ENCODE measurements at places on chromosomes 5 and 9. TPM values are rescaled to one million over a fixed set of nuclear protein-coding genes. Genes with fewer than 3 reads are reported as not detected.

- no peak for DNase-seq
Measured at GRCh38 chr5:71825992-71826391, 106.9 kb downstream of the CARTPT start.

Gene ALDH1A1
- 168 TPM for polyA plus RNA-seq

Gene JAKMIP2
- 0.93 TPM for polyA plus RNA-seq

Gene TMEM215
- polyA plus RNA-seq, result not detected

Gene GMCL2
- not detected for polyA plus RNA-seq

DNA sequence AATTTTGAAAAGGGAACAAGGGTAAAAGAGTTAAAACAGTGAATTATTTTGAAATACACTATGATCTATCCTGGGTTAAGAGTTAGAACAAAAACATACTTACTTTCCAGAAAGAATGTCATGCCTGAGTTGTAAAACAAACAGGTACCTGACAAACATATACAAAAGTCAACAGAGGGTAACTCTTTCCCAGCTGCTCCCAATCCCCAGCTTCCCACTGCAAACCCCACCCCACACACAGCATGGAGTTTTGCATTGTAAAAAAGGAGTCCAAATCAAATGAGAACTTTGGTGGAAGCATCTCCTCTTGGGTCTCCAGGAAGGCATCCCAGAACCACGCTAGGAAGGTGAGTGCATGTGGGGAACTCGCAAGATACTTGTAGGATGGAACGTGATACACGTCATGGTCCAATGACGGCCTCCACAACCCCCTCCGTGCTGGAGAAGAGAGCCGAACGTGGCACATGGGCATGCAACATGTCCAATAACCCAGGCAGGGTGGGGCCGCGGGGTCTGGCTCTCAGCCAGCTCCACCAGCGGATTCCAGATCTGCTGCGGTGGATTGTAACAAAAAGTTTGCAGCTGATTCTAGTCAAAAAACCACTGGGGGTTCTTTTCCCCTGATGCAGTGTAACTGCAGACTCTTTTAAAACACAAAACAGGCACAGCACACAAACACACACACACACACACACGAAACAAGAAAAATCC is 55.8 kb downstream of the EPB41L4B start:
- no peak for DNase-seq

- no peak for DNase-seq
Measured at GRCh38 chr5:66519626-66520025, 76.6 kb upstream of the MAST4 start.

- peak; percentile 49 for DNase-seq
Measured at GRCh38 chr9:78325343-78325742, 28.4 kb downstream of the PSAT1 start.

DNA sequence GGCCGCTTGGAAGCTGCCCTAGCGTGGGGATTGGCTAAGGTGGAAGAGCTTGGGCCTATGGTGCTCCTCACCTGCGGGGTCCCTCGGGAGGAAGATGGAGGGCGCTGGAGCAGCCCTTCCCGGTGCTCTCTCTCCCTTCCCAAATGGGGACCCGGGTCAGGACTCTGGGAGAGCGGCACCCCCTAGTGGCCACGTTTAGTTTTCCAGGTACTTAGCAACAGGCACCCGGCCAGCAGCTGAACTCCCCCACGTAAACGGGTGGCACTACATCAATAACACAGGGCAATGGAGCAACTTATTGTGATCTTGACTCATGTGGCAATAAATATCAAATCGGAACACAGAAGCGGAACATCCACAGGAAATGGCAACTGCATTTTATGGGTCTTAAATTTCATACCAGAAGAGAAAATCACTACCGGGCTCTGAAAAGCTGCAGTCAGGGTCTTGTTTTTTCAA is 316.6 kb downstream of the AGTPBP1 start:
- DNase-seq, result peak; percentile 64

- no peak for DNase-seq
Measured at GRCh38 chr5:72160329-72160728, 53.1 kb downstream of the MAP1B start.

DNA sequence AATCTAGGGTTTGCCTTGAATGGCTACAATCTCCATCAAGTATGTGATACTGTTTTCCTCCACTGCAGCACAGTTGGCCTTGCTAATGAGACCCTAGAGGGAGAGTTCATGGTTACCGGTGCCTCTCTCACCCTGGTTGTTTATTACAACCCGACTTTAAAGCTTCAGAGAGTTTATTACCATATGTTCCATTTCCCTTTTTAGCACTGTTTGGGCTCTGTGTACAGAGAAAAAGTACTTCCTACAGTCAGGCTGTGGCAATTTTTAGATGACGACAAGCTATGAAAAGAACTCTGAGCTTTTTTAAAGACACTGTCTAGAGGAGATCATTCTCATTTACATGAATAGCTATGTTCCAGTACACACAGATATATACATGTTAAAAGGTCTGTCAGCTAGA is 48.8 kb upstream of the PLCXD3 start:
- DNase-seq, result no peak

Gene HMMR
- polyA plus RNA-seq, result 1.7 TPM

GRCh38 chr5:74963407-74963806 is 89.0 kb downstream of the GCNT4 start:
- DNase-seq, result no peak

DNA sequence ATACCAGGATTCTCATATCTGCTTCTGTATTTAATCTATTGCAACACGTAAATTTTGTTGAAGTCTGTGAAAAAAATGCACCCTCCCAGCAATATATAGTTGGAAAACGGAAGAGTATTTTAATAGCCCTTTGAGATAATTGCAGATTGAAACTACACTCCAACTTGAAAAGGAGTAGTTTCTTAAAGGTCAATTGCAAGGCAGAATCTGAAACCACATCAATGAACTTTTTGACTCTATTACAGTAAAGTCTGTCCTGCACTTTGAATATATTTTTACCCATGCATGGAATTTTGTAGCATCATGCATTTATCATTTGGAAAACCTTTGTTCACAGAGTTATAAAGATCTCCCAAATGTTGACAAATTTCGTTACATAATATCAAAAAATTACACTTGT is 311.6 kb upstream of the NREP start:
- no peak for DNase-seq

DNA sequence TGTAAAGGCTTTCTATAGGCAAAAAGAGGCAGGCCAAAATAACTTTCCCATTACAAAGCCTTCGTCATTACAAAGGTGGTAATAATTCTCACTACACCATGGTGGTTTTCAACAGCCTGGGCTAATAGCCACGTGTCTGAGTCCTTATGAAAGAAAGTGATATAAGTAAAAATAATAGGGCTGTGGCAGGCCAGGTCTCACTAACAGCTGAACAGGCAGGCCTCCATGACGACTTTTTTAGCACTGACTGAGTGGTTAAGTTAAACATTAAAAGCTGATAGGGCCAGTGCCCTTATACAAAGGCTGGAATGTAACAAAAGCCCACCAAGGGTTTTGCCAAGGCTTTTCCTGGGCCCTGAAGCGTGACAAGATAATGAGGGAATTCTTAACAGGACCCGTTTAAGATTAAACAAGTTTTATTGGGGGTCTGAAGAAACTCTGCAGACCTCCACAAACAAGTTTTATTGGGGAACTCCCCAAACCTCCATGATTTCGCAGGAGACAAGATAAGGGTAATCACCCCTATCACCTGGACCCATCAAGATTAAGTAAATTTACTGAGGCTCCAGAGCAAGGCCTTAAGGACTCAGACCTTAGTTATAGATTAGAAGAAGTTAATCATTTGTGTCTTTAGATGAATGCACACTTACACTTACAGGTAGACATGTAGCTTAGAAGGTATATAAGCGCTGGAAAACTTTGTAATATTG is 412.9 kb downstream of the CHSY3 start:
- peak; percentile 23 for DNase-seq

Gene TSLP
- 1.1 TPM for polyA plus RNA-seq

- no peak for DNase-seq
Measured at GRCh38 chr5:121396716-121397115, 455.0 kb upstream of the FTMT start.

DNA sequence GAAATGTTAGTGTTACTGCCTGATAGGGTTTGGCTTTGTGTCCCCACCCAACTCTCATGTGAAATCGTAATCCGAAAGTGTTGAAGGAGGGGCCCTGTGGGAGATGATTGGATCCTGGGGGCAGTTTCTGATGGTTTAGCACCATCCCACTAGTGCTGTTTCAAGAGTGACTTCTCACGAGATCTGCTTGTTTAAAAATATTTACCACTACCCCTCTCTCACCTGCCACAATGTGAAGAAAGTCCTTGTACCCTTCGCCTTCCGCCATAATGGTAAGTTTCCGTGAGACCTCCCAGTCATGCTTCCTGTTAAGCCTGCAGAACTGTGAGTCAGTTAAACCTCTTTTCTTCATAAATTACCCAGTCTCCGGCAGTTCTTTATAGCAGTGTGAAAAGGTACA is 2.6 kb upstream of the RFX3 start:
- DNase-seq, result no peak

DNA sequence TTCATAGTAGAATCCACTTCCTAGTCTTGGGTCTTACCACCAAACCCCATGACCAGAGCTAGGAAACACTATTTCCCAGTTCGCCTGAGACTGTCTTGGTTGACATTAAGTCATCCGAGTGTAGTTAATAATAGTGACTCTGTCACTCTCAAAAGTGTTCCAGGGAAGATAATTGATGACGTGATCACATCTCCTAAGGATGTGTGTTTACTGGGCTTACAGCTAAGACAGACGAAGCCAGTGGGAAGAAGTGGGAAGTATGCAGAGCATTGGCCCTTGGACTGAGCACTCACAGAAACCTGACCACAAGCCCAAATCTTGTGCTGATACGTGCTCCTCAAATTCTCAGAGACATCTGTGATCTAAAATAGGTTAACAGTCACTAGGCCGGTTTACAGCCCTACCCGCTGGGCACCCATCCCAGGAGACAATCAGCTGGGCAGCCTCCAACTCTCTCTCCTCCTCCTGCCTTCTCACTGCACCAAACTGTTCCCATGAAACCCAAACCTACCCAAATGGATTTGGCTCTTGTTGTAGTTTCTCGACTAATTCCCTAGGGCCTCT is 316.6 kb downstream of the TLE1 start:
- no peak for DNase-seq

DNA sequence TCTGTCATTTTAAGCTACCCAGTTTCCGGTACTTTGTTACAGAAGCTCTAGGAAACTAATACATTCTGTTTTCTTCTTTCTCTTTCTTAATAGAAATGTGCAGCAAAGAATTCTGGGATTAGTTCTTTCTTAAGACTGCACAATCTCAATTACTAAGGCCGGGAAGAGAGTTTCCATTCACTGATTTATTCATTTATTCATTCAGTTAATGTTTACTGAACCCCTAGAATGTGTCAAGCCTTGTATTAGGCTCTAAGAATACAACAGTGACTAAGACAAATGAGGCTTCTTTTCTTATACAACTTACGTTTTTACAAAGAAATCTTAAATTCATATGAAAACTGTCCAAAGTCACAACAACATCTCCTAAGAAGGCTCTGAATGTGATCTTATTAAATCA is 27.5 kb upstream of the THG1L start:
- DNase-seq, result no peak

GRCh38 chr9:10265153-10265631 is 347.6 kb downstream of the PTPRD start:
- peak; percentile 97 for DNase-seq

Gene ABO
- 4.0 TPM for polyA plus RNA-seq

GRCh38 chr5:116543501-116543900 is 31.1 kb downstream of the SEMA6A start:
- DNase-seq, result no peak

Gene BAAT
- 0.03 TPM for polyA plus RNA-seq

DNA sequence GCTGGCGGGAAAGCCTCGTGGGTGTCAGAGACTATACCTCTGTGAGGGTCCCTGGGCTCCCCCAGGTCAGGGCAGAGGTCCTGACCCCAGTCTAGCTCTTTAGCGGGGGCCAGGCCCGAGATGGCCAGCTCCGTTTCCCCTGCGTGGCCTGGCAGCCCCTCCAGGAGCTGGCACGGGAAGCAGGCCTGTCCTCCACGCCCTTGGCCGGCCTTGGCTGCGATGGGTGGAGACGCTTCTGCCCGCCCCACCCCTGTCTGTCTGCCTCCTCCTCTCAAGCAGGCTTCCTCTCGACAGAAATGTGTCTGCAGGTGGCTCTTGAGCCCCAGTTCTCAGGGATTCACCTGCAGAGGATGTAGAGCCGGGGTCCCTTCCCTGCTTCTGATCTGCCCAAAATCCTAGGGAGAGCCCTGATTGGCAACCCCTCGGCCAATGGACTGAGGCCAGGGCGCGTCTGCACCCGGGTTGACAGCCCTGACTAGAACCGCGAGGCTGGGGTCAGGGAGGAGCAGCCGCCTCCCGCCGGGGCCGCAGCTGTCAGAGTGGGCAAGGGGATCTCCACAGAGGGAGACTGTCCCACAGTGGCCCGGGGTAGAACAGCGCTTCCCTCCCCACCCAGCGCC is 2.6 kb upstream of the GRIN1 start:
- no peak for DNase-seq

- DNase-seq, result no peak
Measured at GRCh38 chr9:81030027-81030426, 659.3 kb downstream of the TLE1 start.

- DNase-seq, result no peak
Measured at GRCh38 chr5:147303976-147304375, 69.2 kb downstream of the STK32A start.

Gene TRUB2
- 17.1 TPM for polyA plus RNA-seq

GRCh38 chr9:126704157-126704891 is 90.6 kb downstream of the LMX1B start:
- DNase-seq, result no peak

DNA sequence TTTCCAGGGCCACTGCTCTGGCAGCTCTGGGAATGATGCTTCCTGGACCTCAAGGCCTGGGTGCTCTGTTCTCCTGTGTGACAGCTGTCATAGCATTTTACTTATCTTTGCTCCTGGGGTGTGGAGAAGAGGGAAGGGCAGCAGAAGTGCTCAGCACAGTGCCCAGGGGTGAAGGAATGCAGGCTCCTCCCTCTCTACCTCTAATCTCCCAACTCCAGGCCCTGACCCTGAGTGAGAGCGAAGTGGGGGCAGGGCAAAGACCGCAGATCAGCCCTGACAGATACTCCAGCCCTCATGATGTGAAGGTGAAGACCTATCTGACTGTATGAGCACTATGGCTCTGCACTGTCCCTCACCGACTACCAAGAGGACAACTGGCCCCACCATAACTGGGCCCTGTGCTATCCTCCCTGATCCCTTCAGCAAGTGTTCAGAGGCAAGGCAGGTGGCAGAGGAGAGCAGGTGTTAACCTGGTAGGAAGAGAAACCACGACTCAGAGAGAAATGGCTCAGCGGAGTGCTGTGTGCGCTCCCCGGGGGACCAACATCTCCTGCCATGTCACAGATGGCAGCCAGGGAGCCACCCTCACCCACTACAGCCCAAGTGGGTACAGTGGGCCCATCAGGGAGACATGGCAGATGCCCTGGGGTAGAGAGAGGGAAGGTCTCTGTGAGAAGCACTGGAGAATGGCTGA is 16.8 kb downstream of the ACSL6 start:
- DNase-seq, result no peak

DNA sequence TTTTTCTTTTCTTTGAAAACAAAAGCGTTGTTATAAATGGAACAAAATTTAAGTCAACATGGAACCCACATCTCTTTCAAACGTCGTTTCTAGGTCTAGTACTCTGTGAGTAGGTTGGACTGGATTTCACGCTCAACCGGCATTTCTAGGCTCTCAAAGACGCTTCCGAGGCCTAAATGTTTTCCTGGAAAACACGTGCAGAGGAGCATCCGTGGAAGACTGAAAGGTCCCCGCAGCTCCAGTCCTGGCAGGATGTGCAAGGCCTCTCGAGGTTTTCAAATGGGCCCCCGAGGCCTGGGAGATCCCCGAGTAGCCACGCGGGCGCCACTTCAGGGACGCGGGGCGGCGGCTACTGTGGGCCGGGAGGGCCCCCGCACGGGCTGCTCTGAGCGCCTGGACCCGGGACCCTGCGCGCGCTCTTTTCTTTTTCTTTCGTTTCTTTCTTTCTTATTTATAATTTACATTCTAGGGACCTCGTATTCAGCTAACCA is 4.2 kb upstream of the IRX2 start:
- peak; percentile 31 for DNase-seq
